AG20443 (cell line): ENCODE measurements at places on chromosomes 2 and 18.

- DNase-seq: no peak
Measured at GRCh38 chr18:35851286-35851970, 121.1 kb upstream of the RMP24 start.

DNA sequence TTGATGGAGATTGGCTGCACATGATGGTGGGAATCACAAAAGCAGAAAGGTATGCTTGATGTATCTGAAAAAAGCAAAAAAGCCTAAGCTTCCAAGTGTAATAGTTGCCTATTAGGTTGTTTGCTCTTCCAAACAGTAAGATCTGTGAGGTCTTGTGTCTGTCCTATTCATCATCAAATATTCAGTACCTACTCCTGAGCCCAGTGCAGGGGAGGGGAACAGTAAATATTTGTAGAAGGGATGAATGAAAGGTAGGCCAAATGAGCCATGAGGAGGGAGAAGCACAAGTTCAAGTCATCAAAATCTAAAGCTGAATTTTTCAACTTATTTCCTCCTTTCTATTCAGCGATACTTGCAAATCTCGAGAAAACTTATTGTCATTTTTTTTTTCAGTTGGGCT, 153.2 kb upstream of the ETAA1 start:
- no peak for DNase-seq

DNA sequence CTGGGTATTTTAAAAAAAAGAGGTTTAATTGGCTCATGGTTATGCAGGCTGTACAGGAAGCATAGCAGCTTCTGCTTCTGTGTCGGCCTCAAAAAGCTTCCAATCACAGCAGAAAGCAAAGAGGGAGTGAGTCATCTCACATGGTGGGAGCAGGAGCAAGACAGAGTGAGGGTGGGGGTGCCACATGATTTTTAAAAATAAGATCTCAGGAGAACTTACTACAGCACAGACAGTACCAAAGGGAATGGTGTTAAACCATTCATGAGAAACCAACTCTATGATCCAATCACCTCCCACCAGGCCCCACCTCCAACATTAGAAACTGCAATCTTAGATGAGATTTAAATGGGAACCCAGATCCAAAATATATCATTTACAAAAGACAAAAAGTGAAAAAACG, 14.6 kb downstream of the ZNF519 start:
- no peak for DNase-seq

DNA sequence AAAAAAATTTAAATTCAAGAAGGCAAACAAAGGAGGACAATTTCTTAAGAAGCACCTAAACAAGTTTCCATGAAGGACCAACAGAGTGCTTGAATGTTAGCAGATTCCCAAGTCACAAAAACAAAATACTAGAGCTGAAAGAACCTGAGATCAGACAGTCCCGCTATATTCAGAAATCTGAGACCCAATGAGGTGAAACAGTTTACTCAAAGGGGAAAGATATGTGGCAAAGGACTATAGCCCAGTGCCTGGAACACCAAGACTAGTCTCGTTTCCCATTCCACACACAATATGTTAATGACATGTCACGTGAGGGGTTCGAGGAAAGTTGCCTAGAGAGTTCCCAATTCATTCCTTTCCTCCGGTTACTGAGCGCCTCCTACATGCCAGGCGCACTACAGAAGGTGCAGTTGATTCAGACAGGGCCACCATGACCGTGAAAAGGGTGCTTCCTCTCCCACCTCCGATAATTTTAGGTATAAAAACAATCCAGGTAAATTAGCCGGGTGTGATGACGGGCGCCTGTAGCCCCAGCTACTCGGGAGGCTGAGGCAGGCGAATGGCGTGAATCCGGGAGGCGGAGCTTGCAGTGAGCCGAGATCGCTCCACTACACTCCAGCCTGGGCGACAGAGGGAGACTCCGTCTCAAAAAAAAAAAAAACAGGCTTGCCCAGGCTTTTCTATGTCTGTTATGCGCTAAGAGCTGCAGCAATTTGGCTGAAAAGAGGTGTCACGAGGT, 617 bp downstream of the SRBD1 start:
- DNase-seq: peak; percentile 65

DNA sequence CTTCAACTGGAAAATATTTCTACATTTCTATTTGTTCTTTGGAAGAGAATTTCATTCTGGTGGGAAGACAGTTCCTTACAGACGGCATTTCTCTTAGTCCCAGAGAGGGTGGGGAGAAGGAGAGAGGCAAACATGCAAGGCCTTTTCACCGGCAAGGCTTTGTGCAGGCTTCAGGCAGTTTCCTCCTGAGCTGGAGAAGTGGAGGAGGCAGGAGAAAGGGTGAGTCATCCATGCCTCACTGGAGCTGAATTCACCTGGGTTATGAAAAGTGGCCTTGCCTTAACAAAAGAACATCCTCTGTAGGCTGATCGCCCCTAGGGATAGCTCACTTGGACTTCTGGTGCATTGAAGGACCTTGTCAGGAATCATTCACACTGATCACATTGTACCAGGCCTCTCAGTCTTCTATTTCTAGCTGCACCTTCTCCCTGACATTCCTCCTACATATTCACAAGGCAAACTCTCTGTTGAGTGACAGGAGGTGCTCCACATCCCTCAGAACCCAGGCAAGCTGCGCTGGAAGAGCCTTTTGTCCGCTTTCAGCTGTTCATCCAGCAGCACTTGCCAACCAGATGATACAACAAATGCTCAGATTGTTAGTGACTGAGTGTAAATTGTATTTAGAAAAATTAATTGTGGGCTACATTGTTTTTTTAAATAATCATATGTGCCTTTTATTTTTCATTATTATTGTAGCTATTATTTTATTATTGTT, 796.1 kb downstream of the DCDC2C start:
- DNase-seq: no peak

- DNase-seq: no peak
Measured at GRCh38 chr2:152508446-152508845, 173.5 kb downstream of the FMNL2 start.

GRCh38 chr2:37527361-37527760, 144.1 kb downstream of the CDC42EP3 start:
- no peak for DNase-seq

DNA sequence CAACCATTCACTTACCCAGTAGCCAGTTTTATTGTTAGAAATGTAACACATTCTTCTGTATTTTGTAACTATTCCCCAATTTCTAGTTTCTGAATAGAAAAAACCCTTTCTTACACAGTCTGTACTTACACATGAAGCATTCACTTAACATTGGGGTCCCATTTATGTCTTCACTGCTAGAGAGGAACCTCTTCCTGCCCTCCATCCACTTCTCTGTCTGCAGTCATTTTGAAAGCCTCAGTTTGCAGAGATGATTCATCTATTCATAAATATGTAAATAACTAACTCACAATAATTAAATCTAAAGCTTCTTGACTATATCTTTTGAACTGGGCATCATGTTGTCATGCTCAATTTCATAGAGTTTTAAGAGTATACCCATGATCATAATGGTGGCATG, 55.9 kb downstream of the ZRANB3 start:
- no peak for DNase-seq

DNA sequence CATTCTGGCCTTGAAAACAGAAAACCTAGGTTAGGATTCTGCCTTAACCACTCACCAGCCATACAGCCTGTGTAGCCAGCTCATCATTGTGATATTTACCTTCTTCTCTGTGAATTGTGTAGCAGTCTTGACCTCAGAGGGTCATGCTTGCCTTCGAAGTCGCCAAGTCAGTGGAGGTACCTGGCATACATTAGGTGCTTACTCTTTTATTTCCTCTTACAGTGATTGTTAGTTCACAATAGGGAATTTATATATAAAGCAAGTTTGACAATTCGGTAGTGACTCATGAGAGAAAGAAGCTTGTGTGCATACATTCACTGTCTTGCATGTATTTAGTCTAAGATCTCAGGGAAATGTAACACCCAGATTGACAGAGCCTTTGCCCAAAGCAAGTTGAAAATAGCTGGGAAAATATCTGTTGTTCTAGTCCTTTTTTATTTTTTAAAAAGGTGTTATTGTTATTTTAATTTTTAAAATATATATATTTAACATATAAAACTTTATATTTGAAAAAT, 290.6 kb downstream of the PTGR3 start:
- no peak for DNase-seq

DNA sequence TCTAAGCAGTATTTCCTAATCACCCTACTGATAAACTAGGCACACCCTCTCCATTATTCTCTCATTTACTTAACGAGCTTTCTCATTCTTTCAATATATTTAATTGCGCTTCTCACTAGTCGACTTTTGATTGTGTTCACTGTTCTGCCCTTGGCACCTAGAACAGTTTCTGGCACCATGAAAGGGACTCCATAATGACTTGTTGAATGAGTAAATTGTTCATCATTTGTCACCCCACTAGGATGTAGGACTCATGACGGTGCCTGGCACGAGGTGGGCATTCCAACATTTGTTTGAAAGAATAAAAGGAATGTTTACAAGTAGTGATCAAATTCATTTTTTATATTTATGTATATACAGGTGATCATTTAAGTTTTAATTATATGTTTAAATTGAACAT, 123.7 kb downstream of the DIS3L2 start:
- no peak for DNase-seq

GRCh38 chr2:159249990-159250715, 36.4 kb downstream of the WDSUB1 start:
- peak; percentile 86 for DNase-seq

DNA sequence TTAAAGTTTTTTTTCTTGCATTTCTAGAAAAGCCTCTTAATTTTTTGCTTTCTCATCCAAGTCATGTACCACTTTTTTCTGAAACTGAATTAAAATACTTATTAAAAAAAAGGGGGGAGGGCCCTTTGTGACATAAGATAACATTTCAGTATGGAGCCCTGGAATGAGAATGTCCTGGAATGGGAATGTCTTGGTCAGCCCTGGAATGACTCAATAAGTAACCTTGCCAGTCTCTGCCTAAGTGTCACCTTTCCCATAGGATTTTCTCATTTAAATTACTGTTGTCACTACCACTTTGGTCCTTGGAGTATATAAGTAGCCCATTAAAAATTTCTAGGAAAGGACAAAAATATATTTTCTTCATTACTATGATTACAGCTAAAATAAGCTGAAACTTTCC, 4.7 kb downstream of the UBXN2A start:
- DNase-seq: no peak

DNA sequence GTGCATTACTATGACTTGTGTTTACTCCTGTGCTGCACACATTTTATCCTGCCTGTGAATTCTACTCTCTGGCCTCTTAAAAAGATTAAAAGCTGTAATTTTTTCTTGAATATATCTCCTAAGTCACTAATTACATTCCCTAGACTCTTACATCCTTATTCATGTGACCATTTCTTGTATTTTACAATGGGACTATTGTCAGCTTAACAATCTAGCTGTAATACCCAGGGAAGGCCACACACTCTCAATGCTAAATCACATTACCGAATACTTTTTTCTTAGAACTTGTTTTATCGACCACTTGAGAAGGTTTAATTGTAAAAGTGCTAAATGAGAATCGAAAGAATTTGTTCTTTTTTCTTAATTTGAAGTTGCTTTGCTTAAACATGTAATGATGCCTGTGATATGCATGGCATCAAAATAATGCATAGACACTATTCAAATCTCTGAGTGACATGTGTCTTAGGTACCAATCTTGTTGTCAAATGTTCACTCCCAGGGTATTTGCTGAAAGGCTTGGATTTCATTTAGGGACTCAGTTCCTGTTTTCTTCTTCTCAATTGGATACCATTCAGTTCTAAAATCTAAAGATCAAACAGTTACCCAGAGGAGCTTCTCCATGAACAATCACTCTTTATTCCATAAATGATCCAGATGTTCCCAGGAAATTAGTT, 498.5 kb downstream of the DPP10 start:
- no peak for DNase-seq

DNA sequence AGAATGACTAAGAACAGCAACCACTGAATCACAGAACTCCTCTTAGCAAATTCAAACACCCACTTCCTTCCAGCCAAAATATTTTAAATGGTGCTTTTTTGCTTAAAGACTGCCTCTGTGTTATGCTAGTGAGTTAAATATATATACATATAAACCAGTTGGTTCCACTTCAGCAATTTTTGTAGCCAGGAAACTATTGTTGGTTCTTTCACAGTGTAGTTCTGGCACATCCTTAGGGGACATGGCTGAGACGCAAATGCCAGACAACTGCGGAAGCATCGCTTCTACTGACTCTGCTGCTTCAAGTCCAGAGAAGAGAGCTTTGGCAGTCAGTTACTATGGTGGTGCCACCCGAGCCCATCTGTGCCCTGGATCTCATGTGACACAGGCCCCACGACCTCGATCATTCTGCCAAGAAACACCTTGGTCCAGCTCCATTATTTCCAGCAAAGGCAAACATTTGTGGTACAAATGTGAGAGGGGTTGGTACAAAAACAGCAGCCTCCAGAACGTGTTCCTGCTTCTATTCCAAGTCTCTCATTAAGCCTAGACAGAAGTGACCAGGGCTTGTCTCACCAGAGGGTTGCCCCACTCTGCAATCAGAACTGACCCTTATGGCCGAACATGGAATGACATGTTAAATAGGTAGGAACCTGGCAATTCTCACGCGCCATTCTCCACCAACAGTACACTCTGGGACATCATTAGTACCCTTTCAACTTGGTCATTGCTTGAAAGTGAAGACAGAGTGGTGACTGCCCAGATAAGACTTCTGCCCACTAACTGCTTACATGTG, 117.8 kb upstream of the NRP2 start:
- no peak for DNase-seq

DNA sequence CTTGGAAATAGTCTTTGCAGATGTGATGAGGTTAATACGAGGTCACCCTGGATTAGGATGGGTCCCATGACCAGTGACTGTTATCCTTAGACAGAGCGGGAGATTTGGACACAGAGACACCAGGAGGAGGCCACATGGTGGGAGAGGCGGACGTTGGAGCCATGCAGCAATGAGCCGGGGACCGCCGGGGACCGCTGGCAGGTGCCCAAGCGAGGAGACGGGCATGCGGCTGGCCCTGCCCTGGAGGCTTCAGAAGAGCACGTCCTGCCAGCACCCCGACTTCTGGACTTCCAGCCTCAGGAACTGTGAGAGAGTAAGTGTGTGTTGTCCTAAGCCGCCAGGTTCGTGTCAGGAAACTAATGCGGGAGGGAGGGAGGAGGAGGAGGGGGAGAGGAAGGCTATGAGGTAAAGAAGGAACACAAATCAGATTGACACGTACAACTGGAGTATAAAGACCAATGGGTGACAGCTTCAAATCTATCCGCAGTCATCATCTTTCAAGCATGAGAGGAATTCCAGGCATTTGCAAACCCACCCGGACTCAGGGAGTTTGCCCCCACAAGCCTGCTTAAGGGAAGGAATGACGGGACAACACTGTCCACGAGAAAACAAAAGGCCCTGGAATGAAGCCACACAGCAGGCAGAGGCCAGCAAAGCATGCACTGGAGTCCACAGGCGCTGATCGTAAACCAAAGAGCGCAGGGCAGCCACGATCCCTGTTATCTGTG, 11.6 kb upstream of the BOK start:
- DNase-seq: peak; percentile 83

GRCh38 chr2:152557273-152557888, 159.9 kb downstream of the PRPF40A start:
- no peak for DNase-seq

GRCh38 chr2:29255004-29255403, 139.8 kb downstream of the CLIP4 start:
- no peak for DNase-seq
